GM23338 (cell line): ENCODE measurements at places on chromosomes 3 and 15. TPM values are rescaled to one million over a fixed set of nuclear protein-coding genes. Genes with fewer than 3 reads are reported as not detected.

The DBR1 gene
- 17.2 and 17.5 TPM in 2 replicates for total RNA-seq

The LEKR1 gene
- not detected in 2 replicates for total RNA-seq

The BOC gene
- total RNA-seq, result 3.0 and 4.1 TPM in 2 replicates

The KNG1 gene
- 0.49 TPM in 1 of 2 replicates, not detected in the other for total RNA-seq

The GOLGA8Q gene
- total RNA-seq, result not detected in 2 replicates

The KIF9 gene
- 4.1 and 14.0 TPM in 2 replicates for total RNA-seq

GRCh38 chr15:67030036-67030762 lies 35.2 kb upstream of the SMAD3 start:
- peaks cover 60% of the 10 kb centered on the region for H3K4me1 ChIP-seq
- H3K27me3 ChIP-seq, result peaks cover 38% of the 10 kb centered on the region
- DNase-seq, result peak; percentile 89
- H3K27ac ChIP-seq, result peak overlapping the region; percentile 93
- no peaks in the 10 kb centered on the region for H3K36me3 ChIP-seq

DNA sequence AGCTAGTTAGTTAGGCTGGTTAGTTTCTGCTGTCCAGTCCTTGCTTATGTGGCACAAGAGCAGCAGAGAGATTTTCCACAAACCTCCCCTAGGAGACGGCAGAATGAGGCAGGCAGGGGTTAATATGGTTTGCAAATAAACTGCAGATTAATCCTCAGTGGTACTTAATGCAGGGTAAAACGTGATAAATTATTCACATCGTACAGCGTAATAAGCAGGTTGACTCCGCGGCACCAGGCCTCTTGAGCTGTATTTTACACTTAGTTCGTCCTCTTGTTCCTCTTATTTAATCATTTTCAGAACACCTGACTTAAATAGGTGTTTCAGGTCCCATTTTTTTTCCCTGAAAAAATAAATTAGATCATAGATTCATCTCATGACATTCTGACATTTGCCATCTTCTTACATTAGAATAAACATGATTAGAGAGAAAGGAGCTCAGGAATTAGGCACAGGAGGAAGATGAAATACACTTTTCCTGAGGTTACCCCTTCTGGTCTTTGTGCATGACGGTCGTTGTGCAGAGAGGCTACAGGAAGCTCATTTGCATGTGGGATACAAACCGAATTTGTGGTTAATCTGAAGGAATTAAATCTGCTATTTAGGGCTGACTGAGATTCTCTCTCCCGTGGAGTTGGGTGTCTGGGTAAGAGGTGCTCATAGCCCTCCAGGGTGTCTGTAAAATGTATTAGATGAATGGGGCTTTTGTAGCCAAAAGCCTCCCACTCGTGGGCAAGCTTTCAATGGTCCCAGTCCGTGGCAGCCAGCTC lies 27.1 kb upstream of the VPS8 start:
- DNase-seq, result no peak
- no peak overlapping the region for H3K27ac ChIP-seq
- H3K36me3 ChIP-seq, result no peaks in the 10 kb centered on the region
- H3K4me1 ChIP-seq, result peaks cover 5% of the 10 kb centered on the region; the same call in 1 of the 2 replicates

- H3K4me3 ChIP-seq, result no peak overlapping the region
- no peak for DNase-seq
- H3K27ac ChIP-seq, result no peak overlapping the region
- 0 out of 2 replicates have a peak, but pooled peaks cover 5% of the 10 kb centered on the region for H3K4me1 ChIP-seq
- H3K27me3 ChIP-seq, result no peaks in the 10 kb centered on the region
These were observed 93.6 kb downstream of the RPLP1 start for GRCh38 chr15:69546182-69546581.

- H3K27ac ChIP-seq, result no peak within 1 kb of the TSS
- no peak within 1 kb of the TSS for H3K4me3 ChIP-seq
- no peaks in the 10 kb centered on the region for H3K27me3 ChIP-seq
- DNase-seq, result no peak
- H3K36me3 ChIP-seq, result no peaks in the 10 kb centered on the region
These were observed at the start of gene RLBP1 for GRCh38 chr15:89221543-89221942. Gene RLBP1, minus strand, starts transcription at chr15:89221579. Its CDS starts 2,604 bp downstream, at chr15:89218975.

GRCh38 chr15:84762840-84763572 lies 14.6 kb downstream of the ZNF592 start:
- no peak overlapping the region for H3K27ac ChIP-seq
- no peaks in the 10 kb centered on the region for H3K27me3 ChIP-seq
- no peak for DNase-seq

DNA sequence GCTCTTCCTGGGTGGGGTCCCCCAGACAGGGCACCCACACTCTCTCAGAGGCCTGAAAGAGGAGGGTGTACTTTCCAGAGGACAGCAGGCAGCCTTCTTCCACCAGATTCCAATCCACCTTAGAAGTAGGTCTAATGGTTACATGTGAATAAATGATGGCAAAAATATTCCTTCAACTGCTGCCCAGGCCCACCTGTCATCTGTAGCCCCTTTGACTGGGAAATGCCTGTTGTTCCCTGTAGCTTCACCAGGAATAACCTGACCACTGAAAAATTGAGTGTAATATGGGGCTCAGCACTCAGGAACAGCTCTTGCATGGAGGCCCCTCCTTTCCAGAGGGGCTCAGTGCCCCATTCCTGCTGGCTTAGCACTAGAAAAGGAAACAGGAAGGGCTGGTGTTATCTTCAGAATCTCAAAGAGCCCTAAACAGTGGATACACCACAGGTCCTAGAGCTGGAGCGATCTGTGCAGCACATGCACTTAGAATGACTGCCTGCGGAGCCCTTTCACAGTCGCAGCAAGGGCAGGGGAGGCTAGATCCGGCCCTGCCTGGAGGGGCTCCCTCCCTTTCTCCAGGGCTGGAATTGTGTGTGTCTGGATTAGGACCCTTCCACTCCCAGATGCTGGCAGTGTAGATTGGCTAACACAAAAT lies 32.1 kb downstream of the SLC22A14 start:
- H3K27ac ChIP-seq, result no peak overlapping the region
- peak; percentile 7 for DNase-seq
- H3K4me1 ChIP-seq, result no peaks in the 10 kb centered on the region
- H3K27me3 ChIP-seq, result no peaks in the 10 kb centered on the region
- H3K4me3 ChIP-seq, result no peak overlapping the region

DNA sequence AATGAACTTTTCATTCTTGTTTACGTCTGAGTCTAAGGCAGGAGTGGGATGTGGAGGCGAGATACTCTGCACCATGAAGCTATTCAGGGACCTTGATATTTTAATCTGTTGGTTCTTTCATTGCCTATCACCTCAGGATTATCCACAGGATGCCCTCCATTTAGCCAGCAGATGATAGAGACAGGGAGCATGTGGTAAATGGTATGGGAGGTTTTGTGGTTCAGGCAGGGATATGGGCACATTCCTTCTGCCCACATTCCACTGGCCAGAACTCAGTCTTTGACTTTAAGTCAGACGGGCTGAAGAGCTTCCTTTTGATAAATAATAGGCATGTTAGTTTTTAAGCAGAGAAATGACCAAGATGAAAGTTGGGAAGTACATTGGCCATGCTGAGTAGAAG lies 548.0 kb upstream of the CCDC54 start:
- H3K27me3 ChIP-seq, result no peaks in the 10 kb centered on the region
- H3K36me3 ChIP-seq, result peaks cover 15% of the 10 kb centered on the region
- peak; percentile 59 for DNase-seq
- H3K4me1 ChIP-seq, result peaks cover 50% of the 10 kb centered on the region
- H3K4me3 ChIP-seq, result no peak overlapping the region
- peak overlapping the region; percentile 97 for H3K27ac ChIP-seq

GRCh38 chr3:4322635-4323034 lies 19.5 kb downstream of the SETMAR start:
- peaks cover 7% of the 10 kb centered on the region; the same call in 1 of the 2 replicates for H3K4me1 ChIP-seq
- DNase-seq, result no peak
- 0 out of 2 replicates have a peak, but pooled peaks cover 7% of the 10 kb centered on the region for H3K36me3 ChIP-seq
- H3K4me3 ChIP-seq, result no peak overlapping the region

GRCh38 chr15:39898317-39898716 lies 21.7 kb downstream of the GPR176 start:
- H3K27ac ChIP-seq, result peak overlapping the region; percentile 48
- no peak for DNase-seq
- H3K27me3 ChIP-seq, result no peaks in the 10 kb centered on the region

GRCh38 chr3:64943866-64944265 lies 256.1 kb upstream of the ADAMTS9 start:
- H3K4me1 ChIP-seq, result peaks cover 18% of the 10 kb centered on the region
- no peaks in the 10 kb centered on the region for H3K27me3 ChIP-seq
- H3K27ac ChIP-seq, result no peak overlapping the region
- H3K36me3 ChIP-seq, result no peaks in the 10 kb centered on the region
- no peak overlapping the region for H3K4me3 ChIP-seq

- H3K27ac ChIP-seq, result no peak overlapping the region
- no peak overlapping the region for H3K4me3 ChIP-seq
- no peak for DNase-seq
These were observed 3.1 kb downstream of the ANXA2 start for GRCh38 chr15:60394689-60395097.

GRCh38 chr15:49852756-49853155 lies 231.9 kb downstream of the DTWD1 start:
- H3K27me3 ChIP-seq, result no peaks in the 10 kb centered on the region
- H3K27ac ChIP-seq, result no peak overlapping the region
- no peak overlapping the region for H3K4me3 ChIP-seq
- H3K36me3 ChIP-seq, result no peaks in the 10 kb centered on the region
- H3K4me1 ChIP-seq, result no peaks in the 10 kb centered on the region

- no peaks in the 10 kb centered on the region for H3K36me3 ChIP-seq
- H3K27me3 ChIP-seq, result no peaks in the 10 kb centered on the region
- no peak overlapping the region for H3K4me3 ChIP-seq
- no peak overlapping the region for H3K27ac ChIP-seq
These were observed 116.9 kb upstream of the RAD18 start for GRCh38 chr3:9080163-9080562.
